ENCODE measurements at places on chromosomes 16 and 17.

GRCh38 chr16:70685061-70685937 lies 554 bp downstream of the MTSS2 start:
- DNase-seq, result no peak

DNA sequence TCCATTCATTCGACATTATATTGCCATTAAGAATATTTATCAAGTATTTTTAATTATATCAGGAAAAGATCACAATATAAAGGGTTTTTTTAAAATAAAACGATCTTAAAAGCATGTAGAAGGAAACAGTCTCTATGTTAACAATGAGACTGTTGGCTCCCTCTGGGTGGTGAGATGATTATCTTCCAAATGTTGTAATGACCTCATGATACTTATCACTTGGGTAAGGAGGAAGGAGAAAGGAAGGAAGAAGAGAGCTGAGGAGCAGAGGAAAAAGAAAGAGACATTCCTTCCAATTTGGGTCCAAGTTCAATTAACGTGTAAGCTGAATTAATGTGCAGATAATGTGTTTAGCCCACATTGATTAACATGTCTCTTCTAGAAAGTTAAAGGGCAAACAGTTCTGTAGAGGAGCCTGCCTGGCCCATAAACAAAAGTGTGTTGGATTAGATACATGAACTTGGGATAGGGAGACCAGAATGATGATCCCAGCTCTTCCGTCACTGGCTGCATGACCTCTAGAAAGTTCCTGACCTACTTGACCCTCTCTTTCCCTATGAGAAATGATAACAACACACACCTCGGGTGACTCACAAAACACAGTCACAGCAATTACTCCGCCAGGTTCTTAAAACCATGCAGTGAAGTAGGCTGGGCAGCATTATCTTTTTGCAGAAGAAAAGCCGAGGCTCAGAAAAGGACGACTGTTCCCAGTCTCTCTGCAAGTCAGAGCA lies 32.0 kb downstream of the PIMREG start:
- no peak for DNase-seq

GRCh38 chr16:68889508-68890150 lies 46.3 kb downstream of the TANGO6 start:
- no peak for DNase-seq

DNA sequence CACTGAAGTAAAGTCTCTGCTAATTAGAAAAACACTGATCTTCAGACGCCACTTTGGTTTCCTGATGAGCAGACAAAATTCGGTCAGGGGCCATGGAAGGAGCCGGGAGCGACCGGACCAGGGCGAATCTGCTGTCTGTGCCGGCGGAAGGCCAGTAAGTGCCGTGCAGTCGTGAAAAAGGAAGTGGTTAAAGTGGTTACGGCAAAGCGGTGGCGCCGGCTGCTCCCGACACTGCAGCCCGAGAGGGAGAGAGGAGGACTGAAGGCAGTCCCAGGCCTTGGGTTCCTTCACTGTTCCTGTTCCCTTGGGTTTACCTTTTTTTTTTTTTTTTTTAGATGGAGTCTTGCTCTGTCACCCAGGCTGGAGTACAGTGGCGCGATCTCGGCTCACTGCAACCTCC lies 17.3 kb upstream of the HEXD start:
- peak; percentile 16 for DNase-seq

DNA sequence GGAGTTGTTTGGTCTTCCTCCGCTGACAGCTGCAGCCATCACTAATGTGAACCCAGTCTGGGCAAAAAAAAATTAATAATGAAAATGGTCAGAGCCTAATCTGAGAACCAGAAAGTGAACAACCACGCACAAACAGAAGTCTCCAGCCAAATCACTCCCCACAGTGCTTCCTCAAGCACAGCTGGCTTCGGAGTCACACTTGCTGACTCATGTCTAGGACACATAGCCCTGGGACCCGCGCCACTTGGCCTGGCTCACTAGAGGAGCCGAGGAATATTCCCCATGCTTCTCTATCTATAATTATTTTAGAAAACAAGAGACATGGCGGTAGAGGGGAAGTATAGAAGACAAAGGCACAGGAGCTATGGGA lies 109.1 kb downstream of the ZFHX3 start:
- DNase-seq, result no peak

DNA sequence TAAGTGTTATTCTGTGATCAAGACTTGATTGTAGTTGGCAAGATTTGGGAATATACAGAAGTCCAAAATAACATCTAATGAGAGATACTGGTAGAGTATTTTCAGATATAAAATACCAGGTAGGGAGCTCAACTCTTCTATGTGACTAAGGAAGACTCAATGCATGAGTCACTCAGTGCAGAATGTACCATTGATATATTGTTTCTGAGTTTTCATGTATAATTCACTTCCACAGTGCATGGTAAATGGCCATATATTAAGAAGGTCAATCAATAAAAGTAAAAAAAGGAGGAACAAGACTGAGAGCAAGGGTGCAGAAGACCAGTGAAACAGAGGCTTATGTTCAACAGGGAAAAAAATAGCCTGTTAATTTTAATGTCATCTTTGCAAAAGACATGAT lies 1387.9 kb downstream of the CDH8 start:
- DNase-seq, result no peak

GRCh38 chr17:6077752-6078151 lies 7.6 kb downstream of the WSCD1 start:
- DNase-seq, result no peak

- DNase-seq, result no peak
Measured at GRCh38 chr16:50354629-50355456, 13.9 kb downstream of the BRD7 start.
